ENCODE measurements at places on chromosomes 11 and 22.

- H3K27me3 ChIP-seq = no peaks in the 10 kb centered on the region
- no peak overlapping the region for H3K4me3 ChIP-seq
- H3K27ac ChIP-seq = no peak overlapping the region
- DNase-seq = no peak
Measured at GRCh38 chr11:116111546-116111945, 607.3 kb upstream of the CADM1 start.

DNA sequence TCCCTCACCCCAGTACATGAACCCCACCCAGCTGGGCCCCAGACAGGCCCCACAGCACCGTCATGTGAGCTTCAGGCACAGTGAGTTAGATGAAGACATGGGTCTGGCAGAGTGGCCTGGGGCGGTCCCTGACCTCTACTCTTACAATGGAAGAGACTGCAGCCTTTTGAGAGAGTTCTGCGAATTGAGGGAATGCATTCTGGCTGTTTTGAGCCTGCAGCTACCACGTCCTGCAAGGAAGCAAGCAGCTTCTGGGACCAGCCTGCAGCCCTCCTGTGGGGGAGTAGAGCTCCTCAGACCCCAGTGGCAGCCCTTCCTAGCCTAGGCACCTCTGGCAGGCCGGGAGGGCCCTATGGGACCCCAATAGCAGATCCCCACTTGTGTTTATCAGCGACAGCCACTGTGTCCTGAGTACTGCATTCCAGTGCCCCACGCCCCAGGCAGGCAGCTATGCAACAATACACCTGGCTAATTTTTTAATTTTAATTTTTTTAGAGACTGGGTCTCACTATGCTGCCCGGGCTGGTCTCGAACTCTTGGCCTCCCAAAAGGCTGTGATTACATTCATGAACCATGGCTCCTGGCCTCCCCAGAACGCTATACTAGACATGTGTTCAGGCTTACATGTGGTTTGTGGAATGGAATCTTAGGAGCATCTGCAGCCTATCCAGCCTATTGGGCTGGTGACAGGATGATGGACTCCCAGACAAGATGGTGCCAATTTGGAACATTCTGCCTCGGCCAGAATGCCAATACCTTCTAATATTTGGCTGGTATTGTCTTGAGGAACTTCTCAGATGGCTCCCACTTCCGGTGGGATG is 717 bp upstream of the SLC7A4 start:
- no peak overlapping the region for H3K4me3 ChIP-seq
- H3K36me3 ChIP-seq = no peaks in the 10 kb centered on the region
- peaks cover 8% of the 10 kb centered on the region for H3K27me3 ChIP-seq
- H3K4me1 ChIP-seq = peaks cover 7% of the 10 kb centered on the region
- DNase-seq = no peak

DNA sequence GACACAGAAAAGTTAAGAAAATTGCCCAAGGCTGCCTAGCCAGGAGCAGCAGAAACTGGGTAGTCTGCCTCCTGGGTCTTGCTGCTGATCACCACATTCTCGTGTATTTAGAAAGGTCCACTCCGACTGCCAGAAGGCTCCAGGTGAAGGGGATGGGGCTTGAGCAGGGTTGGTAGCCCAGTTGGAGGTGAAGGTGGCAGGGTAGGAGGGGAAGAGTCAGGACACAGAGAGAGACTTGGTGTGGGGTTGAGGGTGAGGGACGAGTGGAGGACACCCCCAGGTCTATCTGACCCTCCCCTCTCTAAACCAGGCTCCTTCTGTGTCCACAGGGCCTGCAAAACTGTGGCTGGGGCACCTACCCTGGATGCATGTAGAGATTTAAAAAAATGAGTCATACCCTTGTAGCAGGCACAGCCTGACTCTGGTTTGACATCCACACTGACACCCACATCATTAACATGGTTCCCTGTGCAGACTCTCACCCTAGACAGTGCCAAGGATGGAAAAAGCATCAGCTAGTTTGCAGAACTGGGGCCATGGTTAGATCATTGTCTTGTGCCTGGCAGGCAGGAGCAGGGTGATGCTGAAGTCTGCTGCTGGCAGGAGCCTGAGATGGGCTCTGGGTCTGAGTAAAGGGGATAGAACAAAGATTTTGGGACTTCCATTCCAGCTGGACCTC is 273.2 kb downstream of the TENM4 start:
- no peak overlapping the region for H3K4me3 ChIP-seq
- H3K4me1 ChIP-seq = no peaks in the 10 kb centered on the region
- no peaks in the 10 kb centered on the region for H3K27me3 ChIP-seq
- no peak overlapping the region for H3K27ac ChIP-seq
- no peak for DNase-seq
- no peaks in the 10 kb centered on the region for H3K36me3 ChIP-seq

DNA sequence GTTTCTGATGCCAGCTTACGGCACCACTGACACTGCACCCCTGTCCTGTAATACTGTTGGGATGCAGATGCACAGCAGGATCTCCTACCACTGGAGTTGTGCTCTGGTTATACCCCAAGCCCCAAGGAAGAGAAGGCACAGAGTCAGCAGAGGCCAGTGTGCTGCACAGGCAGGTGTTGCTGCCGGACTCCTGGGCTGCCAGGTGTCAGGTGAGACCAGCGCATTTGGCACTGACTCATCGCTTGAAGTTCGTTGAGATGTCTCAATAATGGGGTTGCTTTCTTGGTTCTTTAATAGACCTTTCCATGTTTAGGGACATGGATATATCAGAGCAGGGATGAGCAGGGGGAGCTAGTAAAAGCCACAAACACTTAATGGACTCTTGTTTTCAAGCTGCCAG is 75.7 kb upstream of the TTC12 start:
- no peak overlapping the region for H3K4me3 ChIP-seq
- H3K27me3 ChIP-seq = no peaks in the 10 kb centered on the region
- no peaks in the 10 kb centered on the region for H3K36me3 ChIP-seq
- no peak for DNase-seq
- H3K4me1 ChIP-seq = no peaks in the 10 kb centered on the region

GRCh38 chr11:110072930-110073329 is 20.3 kb upstream of the ZC3H12C start:
- H3K36me3 ChIP-seq = no peaks in the 10 kb centered on the region
- no peak overlapping the region for H3K27ac ChIP-seq
- H3K4me3 ChIP-seq = no peak overlapping the region
- H3K27me3 ChIP-seq = no peaks in the 10 kb centered on the region
- no peak for DNase-seq

DNA sequence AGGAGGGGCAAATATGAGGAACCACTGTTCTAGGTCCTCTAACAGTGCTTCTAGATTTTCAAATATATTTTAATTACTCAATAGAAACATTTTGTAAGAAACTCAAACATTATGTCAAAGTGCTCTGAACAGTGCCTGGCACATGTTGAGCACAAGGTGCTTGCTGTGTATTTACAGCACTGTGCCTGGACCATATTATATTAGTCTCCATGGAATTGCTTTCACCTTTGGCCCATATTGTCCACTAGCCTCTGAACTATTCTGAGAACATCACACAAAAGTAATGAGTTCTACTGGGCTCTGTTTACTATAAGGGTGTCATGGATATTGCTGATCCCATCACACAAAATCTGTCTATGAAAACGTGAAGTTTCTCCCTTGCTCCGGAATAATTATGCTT is 76.7 kb downstream of the PPFIBP2 start:
- DNase-seq = no peak
- H3K4me3 ChIP-seq = no peak overlapping the region
- no peaks in the 10 kb centered on the region for H3K36me3 ChIP-seq
- no peaks in the 10 kb centered on the region for H3K4me1 ChIP-seq

GRCh38 chr22:24185001-24185500 is 3.8 kb downstream of the SUSD2 start:
- H3K27ac ChIP-seq = no peak overlapping the region
- H3K4me3 ChIP-seq = no peak overlapping the region
- H3K27me3 ChIP-seq = no peaks in the 10 kb centered on the region
- H3K36me3 ChIP-seq = no peaks in the 10 kb centered on the region
- DNase-seq = no peak

DNA sequence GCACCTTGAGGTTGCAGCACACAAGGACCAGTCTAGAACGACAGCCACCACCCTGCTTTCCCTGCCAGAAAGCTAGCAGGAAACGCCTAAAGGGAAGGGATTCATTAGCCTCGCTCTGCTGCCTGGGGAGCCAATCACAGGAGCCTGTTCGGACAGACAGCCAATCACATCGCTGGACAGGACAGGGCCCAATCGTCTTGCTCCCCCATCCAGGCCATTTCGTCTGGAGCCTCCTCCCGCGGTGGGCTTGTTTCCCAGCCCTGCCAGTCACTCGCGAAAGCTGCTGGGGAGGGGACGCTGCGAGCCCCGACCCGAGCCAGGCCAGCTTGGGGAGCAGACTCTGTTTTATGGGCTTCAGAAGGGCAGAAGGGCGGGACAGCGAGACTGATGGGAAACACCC is 79.8 kb upstream of the NCAM1 start:
- H3K27me3 ChIP-seq = no peaks in the 10 kb centered on the region
- H3K36me3 ChIP-seq = no peaks in the 10 kb centered on the region
- no peak overlapping the region for H3K27ac ChIP-seq
- H3K4me3 ChIP-seq = no peak overlapping the region

- H3K27ac ChIP-seq = no peak overlapping the region
- DNase-seq = no peak
- peaks cover 5% of the 10 kb centered on the region for H3K4me1 ChIP-seq
- H3K27me3 ChIP-seq = peaks cover 9% of the 10 kb centered on the region
- no peaks in the 10 kb centered on the region for H3K36me3 ChIP-seq
- H3K4me3 ChIP-seq = no peak overlapping the region
Measured at GRCh38 chr11:102115557-102115956, 5.3 kb downstream of the YAP1 start.

GRCh38 chr11:69307871-69308431 is 14.0 kb downstream of the MYEOV start:
- H3K4me1 ChIP-seq = peaks cover 21% of the 10 kb centered on the region
- H3K36me3 ChIP-seq = no peaks in the 10 kb centered on the region
- no peak overlapping the region for H3K4me3 ChIP-seq
- no peak for DNase-seq
- no peaks in the 10 kb centered on the region for H3K27me3 ChIP-seq

- H3K4me3 ChIP-seq = no peak overlapping the region
- no peaks in the 10 kb centered on the region for H3K4me1 ChIP-seq
- no peak for DNase-seq
- H3K27ac ChIP-seq = no peak overlapping the region
- H3K36me3 ChIP-seq = no peaks in the 10 kb centered on the region
Measured at GRCh38 chr11:14254533-14255237, 104.3 kb downstream of the RRAS2 start.
